ENCODE measurements at places on chromosomes 1 and 21.

DNA sequence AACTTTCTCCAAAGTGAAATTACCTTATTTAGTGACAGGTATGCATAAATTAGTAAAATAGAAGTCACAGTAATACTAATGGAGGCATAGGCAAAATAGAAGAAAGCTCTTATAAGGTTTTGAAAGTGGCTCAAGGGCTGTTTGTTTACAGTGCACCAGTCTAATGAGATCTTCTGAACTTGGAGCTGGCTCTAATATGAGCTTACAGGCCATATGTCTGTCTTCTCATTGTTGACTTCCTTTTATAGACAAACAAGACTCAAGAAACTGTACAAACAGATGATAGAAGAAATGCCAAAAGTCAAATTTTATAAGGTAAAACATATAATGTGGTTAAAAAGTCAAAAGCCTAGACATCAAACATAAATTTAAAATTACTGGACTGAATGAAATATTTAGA lies 207.5 kb upstream of the NEGR1 start:
- no peak for DNase-seq

DNA sequence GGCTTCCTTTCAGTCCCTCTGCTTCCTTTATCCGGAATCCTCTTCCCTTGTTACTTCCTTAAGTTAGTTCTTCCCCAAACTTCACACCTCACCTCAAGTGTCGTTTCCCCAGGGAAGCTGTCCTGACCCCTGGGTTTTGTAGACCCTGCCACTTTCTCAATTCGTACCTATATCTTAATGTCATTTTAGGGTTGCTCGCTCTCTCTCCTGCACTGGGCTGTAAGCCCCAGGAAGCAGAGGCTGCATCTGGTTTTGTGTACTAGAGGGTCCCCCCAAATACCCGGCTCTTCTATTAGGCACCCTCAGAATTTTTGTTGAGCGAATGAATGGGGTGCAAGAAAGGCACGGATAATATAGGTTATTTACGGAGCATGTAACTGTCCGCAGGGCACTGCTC lies 603 bp upstream of the OPRD1 start:
- no peak for DNase-seq

GRCh38 chr21:15614766-15615165 lies 115.0 kb upstream of the USP25 start:
- DNase-seq, result no peak

- no peak for DNase-seq
Observed at GRCh38 chr1:113405573-113405972, 15.3 kb downstream of the MAGI3 start.

GRCh38 chr21:44466351-44466954 lies 11.1 kb downstream of the LRRC3 start:
- no peak for DNase-seq

GRCh38 chr1:162020150-162020549 lies 3.5 kb downstream of the OLFML2B start:
- DNase-seq, result no peak

GRCh38 chr1:61851849-61852669 lies 109.8 kb downstream of the PATJ start:
- DNase-seq, result peak; percentile 52

DNA sequence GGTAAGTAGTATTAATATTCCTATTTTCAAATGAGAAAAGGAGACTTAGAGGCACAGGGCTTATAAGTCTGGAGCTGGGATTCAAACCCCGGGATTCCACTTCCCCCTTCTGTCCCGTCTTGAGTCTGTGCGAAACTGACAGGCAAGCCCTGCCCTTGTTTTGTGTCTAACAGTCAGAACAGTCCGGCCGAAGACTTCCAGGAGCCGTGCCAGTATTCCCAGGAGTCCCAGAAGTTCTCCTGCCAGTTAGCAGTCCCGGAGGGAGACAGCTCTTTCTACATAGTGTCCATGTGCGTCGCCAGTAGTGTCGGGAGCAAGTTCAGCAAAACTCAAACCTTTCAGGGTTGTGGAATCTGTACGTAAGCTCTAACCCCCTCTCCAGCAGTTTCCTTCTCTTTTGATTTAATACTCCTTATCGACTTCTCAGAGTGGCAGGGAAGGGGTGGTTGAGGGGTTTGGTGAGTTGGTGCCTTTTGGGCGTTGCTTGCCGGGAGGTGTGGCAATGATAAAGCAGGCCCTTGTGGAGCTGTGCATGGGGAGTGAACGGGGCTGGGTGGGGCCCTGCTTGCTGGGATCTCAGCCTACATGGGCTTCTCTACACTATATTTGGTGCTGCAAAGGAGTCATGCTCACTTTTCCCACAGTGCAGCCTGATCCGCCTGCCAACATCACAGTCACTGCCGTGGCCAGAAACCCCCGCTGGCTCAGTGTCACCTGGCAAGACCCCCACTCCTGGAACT lies 29.4 kb downstream of the IL6R start:
- peak; percentile 29 for DNase-seq

GRCh38 chr1:183472488-183473216 lies at the start of gene SMG7:
Gene SMG7, plus strand, starts transcription at chr1:183472499. Its CDS starts 122 bp downstream, at chr1:183472621.
- DNase-seq, result no peak

GRCh38 chr1:115134850-115135480 lies 45.7 kb upstream of the TSPAN2 start:
- DNase-seq, result no peak

- DNase-seq, result no peak
Observed at GRCh38 chr1:160550572-160551034, 27.5 kb upstream of the SLAMF6 start.

DNA sequence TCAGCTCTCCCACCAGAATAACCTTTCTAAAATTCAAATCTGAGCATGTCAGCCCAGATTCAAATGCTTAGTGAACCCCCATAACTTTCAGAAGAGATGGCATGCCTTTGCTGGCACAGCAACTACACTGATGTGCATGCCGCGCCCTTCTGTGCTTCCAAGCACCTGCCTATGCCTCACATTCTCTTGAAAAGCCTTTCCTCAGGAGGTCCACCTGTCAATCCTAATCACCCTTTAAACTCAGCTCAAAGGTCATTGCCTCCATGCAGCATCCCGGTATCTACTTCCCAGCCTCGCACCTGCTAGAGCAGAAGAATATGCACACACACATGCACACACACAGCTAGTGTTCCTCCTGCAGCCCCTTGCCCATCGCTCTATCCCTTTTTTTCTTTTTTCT lies 5.2 kb upstream of the S100A2 start:
- DNase-seq, result no peak

DNA sequence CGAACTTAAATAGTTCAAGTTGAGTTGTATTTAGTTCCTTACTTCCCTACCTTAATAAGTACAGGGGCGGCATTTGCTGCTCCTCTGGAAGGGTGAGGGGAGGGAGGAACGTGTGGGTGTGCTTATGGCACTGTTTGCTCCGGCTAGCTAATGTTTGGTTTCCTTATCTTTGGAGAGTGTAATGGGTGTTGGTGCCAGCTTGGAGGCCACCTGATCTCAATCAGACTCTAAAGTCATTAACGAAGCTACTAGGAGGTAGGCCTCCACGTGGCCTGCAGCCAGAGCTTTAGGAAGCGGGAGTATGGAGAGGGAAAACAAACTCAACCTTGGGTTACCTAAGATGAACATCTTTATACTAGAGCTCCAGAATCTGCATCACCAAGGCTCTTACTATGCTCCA lies 43.0 kb upstream of the RAP1A start:
- DNase-seq, result no peak

- no peak for DNase-seq
Observed at GRCh38 chr1:81142099-81142826, 658.5 kb upstream of the ADGRL2 start.

DNA sequence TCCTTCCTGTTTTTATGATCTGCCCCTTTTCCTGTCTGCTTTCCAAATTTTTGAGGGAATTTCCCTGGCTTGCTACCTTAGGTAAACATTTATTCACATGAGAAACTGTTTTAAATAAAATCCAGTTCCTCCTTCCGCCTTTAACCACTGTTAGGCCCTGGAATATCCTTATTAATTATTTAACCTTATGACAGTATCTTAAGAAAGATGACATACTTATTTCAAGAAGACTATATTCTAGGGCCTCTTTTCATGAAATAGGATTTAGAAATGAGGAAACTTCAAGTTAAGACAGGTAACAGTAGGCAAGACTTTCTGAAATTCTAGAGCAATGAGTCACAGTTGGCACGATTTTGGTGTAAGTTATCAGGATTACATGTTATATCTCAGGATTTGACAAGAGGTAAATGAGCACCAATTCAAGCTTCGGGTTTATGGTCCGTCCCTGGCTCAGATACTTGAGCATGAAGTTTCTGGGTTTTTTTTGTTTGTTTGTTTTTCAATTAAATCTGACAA lies 2.0 kb upstream of the TNFSF18 start:
- DNase-seq, result no peak

DNA sequence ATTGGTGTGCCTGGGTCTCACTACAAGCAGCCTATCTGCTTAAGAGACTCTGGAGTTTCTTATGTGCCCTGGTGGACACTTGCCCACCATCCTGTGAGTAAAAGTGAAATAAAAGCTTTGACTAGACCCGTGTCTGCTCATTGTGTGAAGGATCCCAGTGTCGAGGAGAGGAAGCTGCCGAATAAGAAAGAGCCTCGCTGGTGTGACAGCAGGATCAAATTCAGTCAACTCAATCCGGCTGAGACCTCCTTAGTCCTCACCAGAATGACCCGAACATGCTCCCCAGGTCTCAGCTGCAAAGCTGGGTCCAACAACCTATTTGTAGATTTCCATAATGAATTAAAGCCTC lies 14.8 kb downstream of the CD2 start:
- DNase-seq, result no peak

DNA sequence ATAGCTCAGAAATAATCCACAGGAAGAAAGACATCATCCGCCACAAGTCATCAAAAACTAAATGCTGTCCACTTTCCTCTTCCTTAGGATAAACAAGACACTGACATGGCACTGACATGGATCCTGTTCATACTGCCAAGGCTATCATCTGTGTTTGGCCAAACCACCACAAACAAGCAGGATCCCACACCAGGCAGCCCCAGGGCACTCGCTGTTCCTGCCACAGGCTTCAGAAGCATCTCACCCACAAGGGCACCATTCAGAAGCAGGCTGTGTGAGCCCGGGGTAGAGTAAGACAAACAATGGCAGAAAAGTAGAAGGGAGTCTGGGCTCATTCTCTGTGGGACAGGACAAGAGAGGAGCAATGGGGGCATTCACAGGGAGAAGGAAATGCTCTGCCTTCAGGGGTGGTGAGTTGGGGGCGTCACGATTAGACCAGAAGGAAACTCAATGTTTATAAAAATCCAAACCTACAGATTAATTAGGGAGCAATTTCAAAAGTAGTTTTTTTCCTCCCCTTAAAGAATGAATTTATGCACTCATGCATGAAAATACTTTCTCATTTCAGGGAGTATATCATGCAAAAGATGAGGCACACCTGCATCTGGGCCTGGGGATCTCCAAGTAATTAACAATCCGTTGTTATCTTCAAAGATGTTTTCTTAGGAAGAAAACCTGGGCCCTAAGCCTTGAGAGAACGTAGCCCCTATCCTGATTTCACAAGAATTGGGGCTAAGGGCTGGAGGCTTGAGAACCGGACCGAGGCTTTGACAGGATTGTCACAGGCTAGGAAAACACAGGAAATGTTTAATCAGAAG lies 43.3 kb upstream of the ATP1A1 start:
- no peak for DNase-seq

DNA sequence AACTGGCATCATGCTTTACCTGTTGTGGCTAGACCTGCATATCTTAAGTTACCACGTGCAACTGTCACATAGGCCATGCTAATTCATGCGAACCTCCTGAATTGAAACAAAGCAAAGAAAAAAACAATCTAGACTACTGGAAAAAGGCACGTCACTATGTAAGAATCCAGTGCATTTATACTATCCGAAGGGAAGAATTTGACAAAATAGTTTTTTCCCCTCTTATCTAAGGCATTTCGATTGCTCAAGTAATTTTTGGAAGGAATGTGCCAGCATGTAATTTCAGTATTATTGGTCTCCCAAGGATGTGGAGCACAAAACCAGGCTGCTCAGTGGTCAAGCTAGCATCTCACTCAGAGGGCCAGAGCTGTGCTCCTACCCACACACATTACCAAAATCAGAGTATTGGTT lies 31.5 kb upstream of the C1orf198 start:
- no peak for DNase-seq

DNA sequence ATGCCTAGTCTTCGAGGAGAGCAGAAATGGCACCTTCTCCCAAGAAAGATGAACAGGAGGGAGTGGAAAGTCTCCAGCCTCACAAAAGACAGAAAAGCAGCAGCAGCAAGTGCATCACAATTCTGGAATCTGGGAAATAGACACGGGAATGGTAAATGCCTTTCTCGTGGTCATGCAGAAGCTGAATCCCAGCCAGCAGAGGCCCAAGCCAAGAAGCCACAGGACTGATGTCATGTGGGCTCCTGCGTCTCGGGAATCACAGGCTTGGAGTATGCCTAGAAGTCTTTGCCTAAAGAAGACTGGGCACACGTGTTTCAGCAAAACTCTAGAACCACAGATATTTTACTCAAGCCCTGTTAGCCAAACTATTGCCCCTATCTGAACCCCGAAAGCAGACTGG lies 260.3 kb upstream of the PLD5 start:
- DNase-seq, result peak; percentile 11

- no peak for DNase-seq
Observed at GRCh38 chr1:22886211-22886610, 86.5 kb downstream of the LACTBL1 start.

DNA sequence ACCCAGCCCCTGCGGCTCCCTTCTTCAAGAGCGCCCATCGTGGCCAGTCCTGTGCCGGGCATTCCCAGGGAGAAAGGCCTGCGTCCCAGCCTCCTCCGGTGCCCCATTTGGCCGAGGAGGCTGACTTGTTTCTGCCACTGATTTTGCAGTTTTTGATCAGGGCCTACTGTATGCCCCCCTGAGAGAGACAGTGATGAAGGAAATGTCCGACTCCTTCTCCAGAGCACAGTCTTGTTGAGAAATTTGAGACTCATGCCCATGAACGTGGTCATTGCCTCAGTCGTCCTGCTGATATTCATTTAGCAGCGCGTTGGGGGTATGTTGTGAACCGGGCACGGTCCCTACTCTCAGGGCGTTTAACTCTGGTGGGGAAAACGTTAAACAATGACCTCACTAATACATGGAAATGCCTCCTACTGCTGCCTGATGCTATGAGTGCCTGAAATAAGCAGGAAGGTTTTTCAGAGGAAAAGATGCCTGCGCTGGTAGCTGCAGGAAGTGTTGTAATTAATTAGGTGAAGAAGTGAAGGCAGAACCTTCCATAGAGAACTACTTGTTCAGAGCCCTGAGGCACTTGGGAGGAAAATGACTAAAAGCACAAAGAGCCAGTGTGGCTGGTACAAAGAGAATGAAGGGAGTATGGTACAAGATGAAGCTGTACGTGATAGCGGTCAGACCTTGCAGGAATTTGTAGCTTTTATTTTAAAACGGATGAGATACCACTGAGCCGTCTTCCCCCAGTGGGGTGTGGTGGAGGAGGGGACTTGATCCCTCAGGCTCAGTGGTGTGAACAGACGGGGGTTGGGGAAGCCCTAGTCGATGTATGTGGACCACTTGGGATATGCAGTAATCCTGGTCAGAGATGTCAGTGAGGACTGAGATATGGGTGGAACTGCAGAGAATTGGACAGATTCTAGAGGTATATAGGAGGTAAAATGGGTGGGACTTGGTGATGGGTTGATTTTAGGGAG lies 730 bp downstream of the ZCCHC17 start:
- DNase-seq, result no peak

DNA sequence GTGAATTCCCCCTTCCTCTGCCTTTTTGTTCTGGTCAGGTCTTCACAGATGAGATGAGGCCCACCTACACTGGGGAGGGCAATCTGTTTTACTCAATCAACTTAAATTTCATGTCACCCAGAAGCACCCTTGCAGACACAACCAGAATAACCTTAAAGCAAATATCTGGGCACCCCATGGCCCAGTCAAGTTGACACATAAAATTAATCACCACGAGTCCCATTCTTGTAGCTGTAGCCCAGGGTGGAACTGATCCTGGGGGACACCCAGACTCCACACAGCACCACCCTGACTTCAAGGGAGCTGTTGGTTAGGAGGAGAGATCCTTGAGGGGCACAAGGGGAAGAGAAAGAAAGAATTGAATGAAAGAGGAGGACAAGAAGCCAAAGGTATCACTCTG lies 23.1 kb downstream of the CAPN9 start:
- no peak for DNase-seq
